ENCODE measurements at places on chromosomes 2 and 18.

DNA sequence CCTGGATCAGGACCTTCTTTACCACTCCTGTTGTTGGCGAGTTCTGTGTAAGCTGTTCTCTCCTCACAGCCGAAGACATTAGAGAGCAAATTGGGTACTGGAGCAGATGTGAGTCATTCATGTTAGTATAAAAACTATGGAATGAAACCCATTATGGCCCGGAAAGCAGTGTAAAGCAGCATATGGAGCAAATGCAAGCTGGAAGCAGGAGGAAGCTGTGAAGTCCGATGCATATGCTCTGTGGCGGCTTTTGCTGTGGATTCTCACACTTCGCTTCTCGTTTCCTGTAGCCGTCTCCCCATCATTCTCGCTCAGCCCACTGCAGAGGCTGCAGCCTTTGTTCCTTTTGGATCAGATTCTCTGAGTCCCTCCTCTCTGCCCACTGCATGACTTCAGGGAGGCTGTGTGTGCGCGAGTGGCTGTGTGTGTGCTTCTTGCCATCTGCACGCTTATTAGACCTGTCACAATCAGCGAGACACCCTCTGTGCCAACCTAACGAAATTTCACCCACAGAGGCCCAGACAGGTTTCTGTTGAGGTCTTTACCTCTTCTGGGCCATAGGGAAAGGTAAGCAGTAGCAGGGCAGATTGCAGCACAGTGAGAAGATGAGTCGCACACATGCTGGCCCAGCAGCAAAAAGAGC is 3.3 kb upstream of the GALNT14 start:
- DNase-seq = no peak

DNA sequence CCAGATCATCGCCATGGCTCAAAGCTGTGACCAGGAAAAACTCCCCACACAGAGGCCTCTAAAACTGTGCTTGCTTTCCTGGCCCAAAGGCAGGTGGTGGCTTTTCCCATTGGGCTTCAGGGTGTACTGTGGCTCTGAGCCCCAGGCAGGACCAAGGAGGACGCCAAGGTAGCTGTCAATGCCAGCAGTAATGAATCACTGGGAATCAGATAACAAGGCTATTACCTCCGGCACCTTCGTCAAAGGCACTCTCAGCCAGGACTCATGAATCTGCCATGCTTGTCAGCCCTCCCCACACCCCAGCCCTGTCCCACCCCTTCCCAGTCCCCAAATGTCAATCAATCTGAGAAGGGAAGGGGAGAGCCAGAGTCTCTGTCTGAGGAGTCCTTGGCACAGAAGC is 27.9 kb upstream of the EN1 start:
- DNase-seq = no peak

- no peak for DNase-seq
Observed at GRCh38 chr2:204407204-204408014, 137.9 kb upstream of the PARD3B start.

DNA sequence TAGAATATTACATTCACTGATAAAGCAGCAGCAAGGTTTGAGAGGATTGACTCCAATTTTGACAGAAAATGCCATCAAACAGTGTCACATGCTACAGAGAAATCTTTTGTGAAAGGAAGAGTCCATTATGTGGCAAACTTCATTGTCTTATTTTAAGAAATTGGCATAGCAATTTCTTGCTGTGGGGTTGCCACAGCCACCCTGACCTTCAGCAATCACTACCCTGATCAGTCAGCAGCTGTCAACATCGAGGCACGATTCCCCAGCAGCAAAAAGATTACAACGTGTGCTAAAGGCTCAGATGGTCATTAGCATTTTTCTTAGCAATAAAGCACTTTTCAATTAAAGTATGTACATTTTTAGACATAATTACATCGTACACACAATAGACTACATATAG is 74.7 kb downstream of the PRKCE start:
- DNase-seq = no peak

DNA sequence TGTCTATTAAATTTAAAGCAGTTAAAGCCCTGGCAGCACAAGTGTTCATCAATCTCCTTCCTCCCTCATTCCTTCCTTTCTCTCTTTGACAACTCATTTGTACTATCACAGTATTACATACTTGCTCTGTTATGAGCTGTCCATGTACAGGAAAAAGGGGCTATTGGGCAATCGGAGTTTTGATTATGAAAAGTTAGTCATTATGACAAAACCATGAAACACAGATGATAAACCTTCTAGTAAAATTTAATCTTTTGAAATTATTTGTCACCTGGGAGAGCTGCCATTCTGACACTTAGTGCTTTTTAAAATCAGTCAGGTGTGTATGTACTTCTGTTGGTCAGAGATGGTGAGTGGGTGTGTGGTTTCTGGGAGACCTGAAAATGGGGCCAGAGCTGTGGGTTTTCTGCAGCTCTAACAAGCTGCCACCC is 39.4 kb downstream of the MAP4K4 start:
- no peak for DNase-seq

DNA sequence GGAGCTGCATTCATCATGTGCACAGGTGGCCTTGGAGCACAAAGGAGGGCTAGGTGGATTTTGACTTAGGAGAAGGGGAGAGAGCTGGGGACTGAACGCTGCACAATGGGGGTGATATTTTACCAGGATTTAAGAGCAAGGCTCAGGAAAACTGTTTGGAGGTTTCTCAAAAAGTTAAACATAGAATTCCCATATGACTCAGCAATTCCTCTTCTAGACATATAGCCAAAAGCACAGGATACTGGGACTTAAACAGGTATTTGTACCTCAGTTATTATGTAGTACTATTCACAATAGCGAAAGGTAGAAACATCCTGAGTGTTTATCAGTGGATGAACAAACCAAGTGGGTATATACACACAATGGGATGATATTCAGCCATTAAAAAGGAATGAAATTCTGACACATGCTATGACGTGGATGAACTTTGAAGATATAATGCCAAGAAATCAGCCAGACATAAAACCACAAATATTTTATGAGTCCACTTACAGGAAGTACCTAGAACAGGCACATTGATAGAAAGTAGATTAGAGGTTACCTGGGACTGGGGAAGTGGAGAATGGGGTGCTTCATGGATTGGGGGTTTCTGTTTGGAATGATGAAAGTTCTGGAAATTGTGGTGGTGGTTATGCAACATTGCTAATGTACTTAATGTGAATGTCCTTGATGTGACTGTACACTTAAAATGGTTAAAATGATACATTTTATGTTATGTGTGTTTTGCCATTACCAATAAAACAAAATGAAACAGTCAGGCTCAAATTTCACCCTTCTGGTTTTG is 216.9 kb downstream of the HAUS1 start:
- DNase-seq = no peak

GRCh38 chr2:3005859-3006501 is 371.6 kb downstream of the EIPR1 start:
- DNase-seq = no peak

DNA sequence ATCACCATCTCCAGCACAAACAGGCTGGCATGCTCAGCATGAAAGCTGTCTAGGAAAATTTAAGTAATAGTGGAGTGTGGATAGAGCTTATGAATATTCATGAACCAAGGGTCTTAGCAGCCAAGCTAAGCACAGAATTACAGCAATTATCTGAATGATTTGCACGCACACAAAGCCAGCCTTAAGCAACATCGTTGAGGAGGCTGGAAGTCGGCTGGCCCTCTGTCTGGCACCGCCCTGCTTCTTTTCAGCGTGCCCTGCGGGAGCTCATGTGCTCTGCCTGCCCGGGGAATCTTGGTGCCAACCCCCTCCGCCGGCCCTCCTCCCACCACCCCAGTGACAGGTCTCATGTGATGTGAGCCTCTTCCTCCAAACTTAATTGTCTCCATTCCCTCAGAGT is 540.1 kb downstream of the CMPK2 start:
- no peak for DNase-seq

GRCh38 chr2:183224948-183225347 is 100.7 kb downstream of the NUP35 start:
- no peak for DNase-seq

DNA sequence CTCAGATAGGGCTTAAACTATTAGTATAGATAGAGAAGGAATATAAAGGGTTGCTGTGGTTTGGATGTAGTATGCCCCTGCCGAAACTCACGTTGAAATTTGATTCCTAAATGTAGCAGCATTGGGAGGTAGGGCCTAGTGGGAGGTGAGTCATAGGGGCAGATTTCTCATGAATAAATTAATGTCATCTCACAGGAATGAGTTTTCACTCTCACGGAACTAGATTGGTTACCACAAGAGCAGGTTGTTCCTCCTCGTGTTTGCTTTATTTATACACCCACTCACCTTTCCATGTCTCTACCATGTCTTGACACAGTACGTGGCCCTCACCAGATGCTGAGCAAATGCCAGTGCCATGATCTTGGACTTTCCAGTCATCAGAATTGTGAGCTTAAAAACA is 218.2 kb downstream of the RBM43 start:
- peak; percentile 20 for DNase-seq

DNA sequence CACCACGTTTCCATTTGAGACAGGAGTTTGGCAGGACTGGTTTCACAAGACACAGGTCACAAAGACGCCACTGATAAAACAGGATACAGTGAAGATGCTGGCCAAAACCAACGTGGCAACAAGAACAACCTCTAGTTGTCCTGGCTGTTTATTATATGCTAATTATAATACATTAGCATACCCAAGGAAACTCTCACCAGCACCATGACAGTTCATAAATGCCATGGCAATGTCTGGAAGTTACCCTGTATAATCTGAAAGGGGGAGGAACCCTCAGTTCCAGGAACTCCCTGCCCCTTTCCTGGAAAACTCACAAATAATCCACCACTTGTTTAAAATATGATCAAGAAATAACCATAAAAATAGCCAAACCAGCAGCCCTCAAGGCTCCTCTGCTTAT is 148.3 kb downstream of the RBM43 start:
- no peak for DNase-seq

GRCh38 chr2:3041841-3042600 is 335.6 kb downstream of the EIPR1 start:
- DNase-seq = no peak

- no peak for DNase-seq
Observed at GRCh38 chr2:88693911-88694414, 2.5 kb downstream of the RPIA start.

- peak; percentile 51 for DNase-seq
Observed at GRCh38 chr2:28683100-28683706, 68.4 kb upstream of the PPP1CB start.

DNA sequence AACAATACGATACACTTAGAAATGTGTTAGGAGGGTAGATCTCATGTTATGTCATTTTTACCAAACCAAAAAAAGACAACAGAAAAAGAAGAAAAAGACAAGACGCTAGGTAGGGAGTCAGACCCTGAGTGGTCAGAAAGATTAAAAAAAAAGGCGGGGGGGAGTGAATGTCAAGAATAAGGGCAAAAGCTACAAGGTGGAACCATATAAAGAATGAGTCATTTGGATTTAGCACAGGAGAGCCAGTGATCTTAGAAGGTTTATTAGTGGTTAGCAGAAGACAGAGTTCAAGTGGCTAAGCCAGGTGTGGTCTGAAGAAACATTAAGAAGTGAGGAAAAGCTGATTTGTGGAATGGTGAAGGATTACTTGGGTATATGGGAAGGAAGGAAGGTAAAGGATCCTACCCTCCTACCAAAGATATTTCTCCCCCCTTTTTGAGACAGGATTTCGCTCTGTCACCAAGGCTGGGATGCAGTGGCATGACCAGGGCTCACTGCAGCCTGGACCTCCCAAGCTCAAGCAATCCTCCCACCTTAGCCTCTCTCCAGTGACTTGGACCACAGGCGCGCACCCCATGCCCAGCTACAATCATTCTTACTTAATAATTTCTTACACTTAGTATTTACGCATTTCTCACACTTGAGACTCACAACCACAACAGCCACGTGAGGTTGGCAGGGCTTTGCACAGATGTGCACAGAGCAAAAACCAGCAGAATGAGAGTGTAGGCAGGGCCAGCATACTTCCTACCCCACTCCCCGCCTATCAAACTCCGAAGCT is 2.6 kb downstream of the DSC2 start:
- no peak for DNase-seq

DNA sequence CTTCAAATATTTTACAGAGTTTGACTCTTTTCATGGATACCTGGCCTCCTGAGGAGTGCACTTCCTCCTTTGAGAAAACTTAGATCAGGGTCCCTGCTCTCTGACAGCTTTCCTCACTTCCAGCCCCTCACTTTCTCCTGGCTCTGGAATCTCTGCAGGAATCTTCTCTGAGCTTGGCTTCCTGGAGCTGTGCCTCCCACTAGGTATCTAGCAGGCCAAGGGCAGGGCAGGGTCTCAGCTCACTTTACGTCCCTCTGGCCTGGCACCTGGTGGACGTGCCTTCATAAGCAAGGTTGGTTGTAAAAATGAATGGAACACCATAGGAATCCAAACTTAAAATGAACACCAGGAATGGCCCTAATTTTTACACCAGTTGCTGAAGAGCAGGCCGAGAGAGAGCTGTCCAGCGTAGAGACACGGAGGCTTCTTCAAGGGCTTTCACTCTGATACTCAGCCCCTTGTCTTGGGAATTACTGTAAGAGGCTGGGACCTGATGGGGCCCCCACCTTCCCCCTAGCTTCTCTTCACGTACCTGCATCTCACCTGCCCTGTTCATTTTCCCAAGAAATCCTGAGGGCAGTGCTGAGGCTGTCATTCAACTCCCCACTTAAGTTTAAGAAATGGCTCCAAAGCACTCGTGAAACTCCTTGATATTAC is 426.9 kb upstream of the ID2 start:
- DNase-seq = no peak

DNA sequence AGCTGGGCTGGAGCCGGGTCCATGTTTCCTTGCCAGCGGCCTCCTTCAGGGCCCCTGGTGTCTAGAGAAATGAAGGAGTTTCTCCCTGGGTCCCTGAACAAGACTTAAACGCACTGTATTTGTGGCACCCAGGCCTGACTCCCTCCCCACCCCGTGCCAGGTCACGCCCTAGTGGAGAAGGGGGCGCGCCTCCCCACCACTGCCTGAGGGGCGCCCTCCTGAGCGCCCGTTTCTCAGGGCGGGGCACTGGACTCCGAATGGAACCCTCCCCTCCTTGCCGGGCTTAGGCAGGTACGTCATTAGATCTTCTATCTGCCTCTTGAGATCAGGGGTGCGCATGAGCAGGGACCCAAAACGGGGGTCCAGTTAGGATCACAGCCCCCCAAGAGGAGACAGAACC is 16.3 kb downstream of the ODC1 start:
- no peak for DNase-seq

DNA sequence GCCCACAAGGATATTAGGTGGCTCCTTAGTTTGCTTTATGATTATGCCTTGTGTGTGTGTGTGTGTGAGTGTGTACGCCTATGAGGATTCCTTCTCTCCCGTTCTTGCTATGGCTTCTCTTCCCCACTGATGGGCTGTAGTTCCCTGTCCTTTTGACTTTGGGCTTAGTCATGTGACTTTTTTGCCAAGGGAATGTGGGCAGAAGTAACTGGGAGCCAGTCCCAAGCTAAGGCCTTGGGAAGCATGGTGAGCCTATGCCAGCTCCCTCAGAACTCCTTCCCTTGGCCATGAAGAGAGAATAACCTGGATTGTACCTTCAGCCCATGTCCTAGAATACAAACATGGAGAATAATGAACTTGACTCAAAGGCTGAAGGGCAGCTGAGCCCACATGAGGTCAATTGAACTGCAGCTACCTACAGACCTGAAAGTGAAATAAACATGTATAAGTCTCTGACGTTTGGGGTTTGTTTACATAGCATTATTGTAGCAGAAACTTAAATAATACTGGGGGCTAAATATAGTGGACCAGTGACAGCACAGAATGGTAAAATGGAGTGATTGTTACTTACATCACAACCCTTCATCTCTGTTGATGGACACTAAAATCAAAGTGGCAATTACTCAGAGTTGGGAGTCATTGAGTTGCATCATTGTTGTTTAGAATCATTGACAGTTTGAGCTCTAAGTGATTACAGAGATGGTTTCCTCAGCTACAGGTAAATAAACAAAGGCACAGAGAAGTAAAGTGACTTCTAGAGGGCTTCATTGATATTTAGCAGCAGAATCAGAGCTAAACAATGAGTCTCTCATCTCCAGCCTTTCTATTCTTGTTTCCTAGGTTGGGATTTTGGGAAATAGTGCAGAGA is 15.3 kb upstream of the IL36G start:
- DNase-seq = no peak
